ENCODE measurements at places on chromosomes 5 and 9.

DNA sequence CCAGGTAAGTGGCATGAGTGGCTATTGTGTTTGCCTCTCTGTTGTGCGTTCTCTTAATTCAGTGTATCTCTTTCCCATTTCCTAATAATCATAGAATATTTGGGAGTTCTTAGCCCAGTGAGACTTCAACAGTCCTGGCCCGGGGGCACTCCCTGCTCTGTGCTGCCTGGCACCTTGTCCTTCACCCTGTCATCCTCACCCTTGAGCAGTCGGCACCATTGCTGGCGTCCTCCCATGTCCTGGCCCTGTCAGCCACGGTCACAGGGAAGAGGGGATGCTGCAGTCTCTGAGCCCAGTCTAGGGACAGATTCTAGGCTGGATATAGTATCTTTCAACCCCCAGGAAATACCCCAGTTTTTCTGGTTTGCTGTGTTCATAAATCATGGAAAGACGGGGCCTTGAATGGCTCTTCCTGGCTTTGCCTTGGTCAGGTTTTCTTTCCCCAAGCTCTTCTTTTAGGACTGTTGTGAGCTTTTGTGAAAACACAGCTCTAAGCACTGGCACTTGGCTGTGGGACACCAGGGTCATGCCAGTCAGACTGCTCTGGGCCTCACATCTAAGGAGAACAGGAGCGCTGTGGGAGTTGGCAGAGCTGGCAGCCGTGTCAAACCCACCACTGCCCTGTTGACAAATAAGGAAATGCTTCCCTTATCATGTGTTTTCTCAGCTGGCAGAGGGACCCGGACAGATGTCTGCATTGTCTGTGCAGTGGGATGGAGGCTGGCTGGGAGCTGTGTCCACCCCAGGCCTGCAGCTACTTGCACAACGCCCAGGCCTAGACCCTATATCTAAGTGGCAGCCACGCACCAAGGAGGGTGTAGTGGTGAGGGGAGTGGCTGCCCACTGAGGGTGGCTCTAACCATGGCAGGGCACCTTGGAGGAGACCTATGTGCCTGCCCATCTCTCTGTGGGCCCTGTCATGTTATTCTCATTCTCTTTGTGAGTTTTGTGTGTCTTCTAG lies 378.6 kb downstream of the ICE1 start:
- DNase-seq = no peak

DNA sequence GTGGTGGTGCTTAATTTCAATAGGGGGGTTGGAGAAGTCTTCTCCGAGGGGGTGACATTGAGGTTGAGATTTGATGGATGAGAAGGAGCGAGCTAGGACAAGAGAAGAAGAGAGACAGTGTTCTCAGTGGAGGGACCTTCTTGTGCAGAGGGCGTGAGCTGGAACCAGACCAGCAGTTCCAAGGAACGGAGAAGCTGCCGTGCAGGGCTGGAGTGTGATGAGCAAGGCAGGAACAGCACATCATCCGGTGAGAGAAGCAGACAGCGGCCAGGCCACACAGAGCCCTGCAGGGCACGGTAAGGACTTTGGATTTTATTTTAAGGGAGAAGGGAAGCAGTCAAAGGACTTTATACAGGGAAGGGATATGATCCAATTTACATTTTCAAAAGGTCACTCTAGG lies 206.9 kb downstream of the MELK start:
- no peak for DNase-seq

- no peak for DNase-seq
These were observed 743.0 kb upstream of the DMAC1 start for GRCh38 chr9:8542537-8542936.

GRCh38 chr5:77437194-77437593 lies 54.9 kb downstream of the WDR41 start:
- DNase-seq = no peak

DNA sequence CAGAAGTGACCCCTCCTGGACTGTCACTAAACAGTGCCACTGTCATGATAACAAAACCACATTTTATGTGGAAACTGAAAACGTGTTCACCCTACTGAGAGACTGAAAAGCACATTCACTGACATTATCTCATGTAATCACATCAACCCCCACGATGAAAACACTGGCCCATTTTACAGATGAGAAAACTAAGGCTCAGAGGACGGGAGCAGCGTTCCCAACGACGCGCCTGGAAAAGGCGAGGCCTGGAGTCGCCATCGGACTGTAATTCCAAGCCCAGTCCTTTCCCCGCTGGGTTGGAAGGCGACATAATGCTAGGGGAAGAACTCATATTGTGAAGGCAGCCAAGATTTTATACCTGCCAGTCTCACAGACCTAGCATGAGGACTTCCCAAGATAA lies 140.0 kb downstream of the ADAMTS2 start:
- DNase-seq = no peak

DNA sequence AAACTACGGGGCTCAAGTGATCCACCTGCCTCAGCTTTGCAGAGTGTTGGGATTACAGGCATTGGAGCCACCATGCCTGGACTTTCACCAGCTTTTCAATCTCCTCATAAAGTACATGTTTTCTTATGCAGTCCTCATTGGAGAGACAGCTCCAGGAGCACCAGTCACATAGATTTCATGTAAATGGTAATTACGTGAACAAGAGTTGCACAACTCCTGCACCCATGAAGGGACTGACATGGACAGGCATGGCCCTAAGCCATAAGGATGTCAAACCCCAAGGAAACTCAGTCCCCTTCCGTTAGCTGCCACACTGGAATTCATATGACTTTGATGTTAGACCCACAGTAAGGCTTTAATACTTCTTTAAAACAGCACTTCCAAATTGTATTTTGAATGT lies 7.6 kb upstream of the ADGRV1 start:
- DNase-seq = no peak

DNA sequence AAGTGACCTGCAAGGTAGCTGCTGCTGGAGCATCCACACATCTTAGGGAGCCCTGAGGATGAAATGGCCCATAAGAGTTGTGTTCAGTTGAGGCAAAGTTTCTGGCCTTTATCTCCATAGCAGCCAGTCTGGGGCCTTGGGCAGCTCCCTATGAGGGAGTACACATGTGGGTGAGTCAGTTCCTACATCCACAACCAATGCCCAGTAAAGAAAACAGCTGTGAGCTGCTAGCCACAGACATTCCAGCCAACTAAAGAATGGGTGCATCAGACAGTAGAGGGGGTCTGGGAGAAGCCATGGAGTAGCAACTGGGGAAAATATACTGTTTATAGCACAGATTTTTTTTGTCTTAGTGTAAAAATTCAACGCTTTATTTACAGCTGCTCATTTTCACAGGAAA lies 720.7 kb downstream of the TLE1 start:
- DNase-seq = no peak

GRCh38 chr9:130043654-130044623 lies 950 bp upstream of the FNBP1 start:
- no peak for DNase-seq

DNA sequence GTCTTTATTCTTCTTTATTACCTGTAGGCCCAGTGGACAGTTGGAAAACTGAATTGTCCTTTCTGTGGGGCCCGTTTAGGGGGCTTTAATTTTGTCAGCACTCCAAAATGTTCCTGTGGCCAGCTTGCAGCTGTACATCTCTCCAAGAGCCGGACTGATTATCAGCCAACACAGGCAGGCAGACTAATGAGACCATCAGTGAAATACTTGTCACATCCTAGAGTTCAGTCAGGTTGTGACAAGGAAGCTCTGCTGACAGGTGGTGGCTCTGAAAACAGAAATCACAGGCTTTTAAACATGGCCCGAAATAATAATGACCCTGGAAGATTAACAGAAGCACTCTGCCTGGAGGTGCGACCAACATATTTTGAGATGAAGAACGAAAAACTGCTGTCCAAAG lies 47.9 kb downstream of the RNF180 start:
- no peak for DNase-seq

DNA sequence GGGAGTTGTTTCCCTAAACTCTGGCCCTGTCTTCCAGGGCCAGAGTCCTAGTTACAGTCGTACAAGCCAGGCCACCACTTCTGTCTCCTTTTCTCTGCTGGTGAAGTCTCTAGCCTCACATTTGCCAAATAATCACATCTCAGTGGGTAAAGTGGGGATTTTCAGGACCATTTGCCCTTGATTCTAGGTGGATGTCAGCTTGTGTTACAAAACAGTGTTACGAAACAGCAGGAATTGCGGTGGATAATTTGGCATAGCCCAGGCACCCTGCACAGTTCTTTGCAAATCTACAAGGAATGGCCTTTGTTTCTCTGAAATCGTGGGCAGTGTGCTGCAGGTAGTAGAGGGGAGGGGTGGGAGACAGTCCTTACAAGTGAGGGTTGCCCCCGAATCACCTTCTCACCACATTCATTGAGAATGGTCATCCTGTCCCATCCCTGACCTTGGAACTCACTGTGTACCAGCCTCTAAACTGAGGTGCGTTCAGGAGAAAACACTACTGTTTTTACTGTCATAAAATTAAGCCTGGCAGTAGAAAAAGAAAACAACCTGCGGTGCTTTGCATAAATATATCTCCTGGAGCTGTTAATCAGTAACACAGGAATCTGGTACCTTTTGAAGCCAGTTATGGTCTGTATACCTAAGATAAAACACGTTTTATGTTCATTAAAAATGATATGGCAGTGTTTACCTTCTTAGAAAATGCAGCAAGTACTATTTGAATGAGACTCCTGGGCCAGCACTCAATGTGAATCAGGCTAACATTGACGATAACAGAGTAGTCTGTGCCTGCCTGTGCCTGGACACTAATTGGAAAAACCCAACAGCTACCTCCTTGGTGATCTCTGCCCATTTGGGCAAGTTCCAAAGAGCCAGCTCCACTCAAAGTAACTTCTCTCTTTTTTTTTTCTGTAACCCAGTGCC lies 44.3 kb downstream of the CYSTM1 start:
- DNase-seq = no peak

- DNase-seq = no peak
These were observed 6.4 kb downstream of the SLC22A5 start for GRCh38 chr5:132375957-132376356.

GRCh38 chr5:149775785-149776184 lies 45.7 kb downstream of the PPARGC1B start:
- DNase-seq = no peak

DNA sequence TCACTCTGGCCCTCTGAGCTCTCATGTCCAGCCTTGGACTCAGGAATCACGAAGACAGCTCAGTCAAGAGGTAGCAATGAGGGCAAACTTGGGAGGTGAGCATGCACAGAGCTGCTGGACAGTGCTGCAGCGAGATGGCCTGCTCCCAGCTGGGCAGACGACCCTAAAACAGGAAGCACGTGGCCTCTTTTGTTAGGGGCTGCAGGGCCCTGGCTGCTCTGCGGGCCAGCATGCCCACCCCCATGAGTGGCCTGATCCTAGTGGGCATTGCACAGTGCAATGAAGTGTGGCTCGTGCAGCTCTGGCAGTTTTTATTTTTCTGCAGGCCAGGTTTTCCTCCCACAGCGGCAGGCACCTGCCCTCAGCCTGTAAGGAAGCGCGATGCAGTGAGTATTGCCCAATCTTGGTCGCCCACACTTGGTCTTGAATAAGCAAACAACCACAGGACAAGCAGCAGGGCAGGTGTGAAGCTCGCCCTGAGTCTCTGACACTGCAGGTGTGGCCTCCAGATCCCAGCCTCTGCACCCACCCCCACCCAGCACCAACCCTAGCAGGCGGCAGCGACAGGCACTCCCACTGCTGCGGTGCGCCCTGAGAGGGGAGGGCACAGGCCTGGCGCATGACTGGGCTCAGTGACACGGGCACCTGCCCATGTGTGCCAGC lies 60.8 kb downstream of the SEMA4D start:
- peak; percentile 60 for DNase-seq

GRCh38 chr5:151078490-151079262 lies 2.2 kb downstream of the TNIP1 start:
- DNase-seq = peak; percentile 62

GRCh38 chr9:126150411-126151030 lies 176.1 kb upstream of the MVB12B start:
- DNase-seq = no peak

DNA sequence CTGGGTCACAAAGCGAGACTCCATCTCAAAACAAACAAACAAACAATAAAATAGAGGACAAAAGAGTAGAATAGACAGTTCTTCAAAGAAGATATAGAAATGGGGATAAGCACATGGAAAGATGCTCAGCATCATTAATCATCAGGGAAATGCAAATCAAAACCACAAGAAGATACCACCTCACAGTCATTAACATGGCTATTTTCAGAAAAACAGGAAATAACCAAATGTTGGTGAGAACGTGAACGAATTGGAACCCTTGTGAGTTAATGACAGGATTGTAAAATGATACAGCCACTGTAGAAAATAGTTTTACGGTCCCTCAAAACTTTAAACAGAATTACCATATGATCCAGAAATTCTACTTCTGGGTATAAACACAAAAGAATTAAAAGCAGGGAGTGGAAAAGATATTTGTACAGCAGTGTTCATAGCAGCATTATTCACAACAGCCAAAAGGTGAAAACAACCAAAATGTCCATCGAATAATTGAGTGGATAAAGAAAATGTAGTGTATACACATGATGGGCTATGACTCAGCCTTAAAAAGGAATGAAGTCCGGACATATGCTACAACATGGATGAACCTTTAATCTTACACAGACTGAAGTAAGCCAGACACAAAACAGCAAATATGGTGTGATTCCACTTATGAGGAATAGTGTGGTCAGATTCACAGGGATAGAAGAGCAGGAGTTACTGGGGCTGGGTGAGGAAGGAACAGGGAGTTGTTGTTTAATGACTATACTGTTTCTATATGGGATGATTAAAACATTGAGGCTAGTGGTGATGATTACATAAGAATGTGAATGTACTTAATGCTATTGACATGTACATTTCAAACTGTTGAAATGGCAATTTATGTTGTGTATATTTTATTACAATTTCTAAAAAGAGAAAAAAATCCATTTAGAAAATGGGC lies 19.7 kb downstream of the OR2V2 start:
- no peak for DNase-seq

DNA sequence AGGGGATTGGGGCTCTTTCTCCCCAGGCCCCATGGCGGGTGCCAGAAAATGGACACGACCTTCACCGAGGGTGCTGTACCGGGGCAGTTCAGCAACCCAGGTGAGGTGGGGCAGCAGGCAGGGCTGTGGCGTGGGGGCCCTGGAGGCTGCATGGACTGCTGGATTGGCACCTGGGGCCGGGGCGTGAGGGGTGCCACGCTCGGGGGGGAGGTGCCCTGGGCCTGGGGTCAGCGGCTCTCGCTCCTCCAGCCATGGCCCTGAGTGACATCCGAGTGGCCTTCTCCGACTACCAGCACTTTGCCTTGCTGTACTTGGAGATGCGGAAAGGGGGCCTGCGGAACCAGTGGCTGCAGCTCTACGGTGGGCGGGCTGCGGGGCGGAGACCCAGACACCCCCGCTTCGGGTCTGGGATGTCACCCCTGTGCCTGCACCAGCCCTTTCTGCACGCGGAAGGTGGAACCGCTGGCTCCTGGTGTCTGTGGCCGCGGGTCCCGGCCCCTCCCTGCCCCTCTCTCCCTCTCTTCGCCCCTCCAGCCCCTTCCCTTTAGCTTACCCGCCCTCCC lies 1.8 kb downstream of the LCNL1 start:
- DNase-seq = no peak

- no peak for DNase-seq
These were observed 155.8 kb downstream of the FRMD3 start for GRCh38 chr9:83382421-83382820.

- no peak for DNase-seq
These were observed 19.3 kb upstream of the CAMSAP1 start for GRCh38 chr9:135926402-135927194.

All from T-helper 9 cell (primary cell).